ENCODE measurements at places on chromosomes 11 and 22.

- DNase-seq = no peak
Measured at GRCh38 chr11:57425565-57426438, 1.1 kb downstream of the SLC43A3 start.

- DNase-seq = no peak
Measured at GRCh38 chr22:28505416-28506149, 174.1 kb downstream of the TTC28 start.

DNA sequence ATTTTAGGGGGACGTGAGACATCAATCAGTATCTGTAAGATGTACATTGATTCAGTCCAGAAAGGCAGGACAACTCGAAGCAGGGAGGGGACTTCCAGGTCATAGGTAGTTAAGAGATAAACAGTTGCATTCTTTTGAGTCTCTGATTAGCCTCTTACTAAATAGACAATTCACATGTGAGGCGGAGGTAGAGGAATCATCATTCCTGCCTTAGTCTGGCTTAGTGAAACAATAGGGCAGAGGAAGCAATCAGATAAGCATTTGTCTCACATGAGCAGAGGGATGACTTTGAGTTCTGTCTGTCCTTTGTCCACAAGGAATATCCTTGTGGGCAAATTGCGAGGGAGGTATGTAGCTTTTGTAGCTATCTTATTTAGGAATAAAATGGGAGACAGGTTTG, 248.3 kb downstream of the DDX10 start:
- DNase-seq = no peak

DNA sequence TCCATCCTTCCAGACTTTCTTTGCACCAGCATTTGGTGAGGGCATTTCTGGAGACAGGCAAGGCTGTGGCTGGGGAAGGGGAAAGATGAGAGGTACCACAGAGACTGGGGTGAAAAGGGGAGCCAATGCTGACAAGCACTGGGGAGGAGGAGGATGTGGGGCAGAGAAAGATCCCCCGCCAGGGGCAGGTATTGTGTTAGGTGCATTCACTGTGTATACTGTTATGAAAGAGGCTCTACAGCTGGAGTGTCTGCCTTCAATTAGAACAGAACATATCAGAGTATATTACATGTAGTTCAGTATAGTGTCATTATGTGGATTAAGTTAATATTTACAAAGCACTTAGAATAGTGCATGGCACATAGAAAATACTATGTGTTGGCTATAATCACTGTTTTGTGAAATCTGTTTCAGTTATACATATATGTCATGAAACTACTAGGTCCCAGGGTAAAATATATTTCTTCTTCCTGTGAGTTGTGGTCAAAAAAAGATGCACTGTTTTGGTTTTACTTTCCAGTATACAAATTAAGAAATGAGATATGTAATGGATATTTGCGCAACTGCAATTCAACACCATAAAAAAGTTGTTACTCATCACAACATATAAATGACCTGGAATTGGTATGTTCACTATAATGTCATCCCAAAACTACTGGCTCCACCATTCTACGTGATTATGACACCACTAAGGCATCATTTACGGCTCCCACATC, 8.4 kb downstream of the MSANTD2 start:
- DNase-seq = no peak

GRCh38 chr11:114307524-114308203, 11.5 kb downstream of the NNMT start:
- DNase-seq = no peak

DNA sequence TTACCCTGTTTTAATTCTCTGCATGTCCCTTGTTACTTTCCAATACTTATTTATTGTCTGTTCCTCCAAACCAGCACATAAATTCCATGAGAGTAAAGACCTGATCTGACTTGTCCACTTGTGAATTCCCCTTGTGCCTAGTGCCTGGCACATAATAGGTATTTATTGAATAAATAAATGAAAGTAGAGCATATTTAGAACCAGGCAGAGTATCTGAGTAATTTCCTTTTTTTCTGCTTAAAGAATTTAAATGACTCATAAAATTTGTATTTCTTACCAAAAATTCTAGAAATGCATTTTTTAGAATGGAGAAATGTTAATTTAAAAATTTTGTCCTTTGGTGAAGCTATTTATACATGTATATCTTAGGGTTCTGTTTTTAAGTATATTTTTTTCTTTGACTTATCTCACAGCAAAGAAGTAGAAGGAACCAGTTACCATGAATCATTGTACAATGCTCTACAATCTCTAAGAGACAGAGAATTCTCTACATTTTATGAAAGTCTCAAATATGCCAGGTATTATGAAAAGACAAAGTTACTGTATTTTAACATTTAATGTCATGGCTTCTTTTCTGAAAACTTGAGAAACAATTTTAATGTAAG, 96.8 kb downstream of the ATM start:
- no peak for DNase-seq

- no peak for DNase-seq
Measured at GRCh38 chr11:83025267-83025704, 46.4 kb downstream of the RAB30 start.
